ENCODE measurements at places on chromosomes 16 and 17.
A peak's percentile ranks its signal among the peaks of the same experiment; 100 is the strongest.

DNA sequence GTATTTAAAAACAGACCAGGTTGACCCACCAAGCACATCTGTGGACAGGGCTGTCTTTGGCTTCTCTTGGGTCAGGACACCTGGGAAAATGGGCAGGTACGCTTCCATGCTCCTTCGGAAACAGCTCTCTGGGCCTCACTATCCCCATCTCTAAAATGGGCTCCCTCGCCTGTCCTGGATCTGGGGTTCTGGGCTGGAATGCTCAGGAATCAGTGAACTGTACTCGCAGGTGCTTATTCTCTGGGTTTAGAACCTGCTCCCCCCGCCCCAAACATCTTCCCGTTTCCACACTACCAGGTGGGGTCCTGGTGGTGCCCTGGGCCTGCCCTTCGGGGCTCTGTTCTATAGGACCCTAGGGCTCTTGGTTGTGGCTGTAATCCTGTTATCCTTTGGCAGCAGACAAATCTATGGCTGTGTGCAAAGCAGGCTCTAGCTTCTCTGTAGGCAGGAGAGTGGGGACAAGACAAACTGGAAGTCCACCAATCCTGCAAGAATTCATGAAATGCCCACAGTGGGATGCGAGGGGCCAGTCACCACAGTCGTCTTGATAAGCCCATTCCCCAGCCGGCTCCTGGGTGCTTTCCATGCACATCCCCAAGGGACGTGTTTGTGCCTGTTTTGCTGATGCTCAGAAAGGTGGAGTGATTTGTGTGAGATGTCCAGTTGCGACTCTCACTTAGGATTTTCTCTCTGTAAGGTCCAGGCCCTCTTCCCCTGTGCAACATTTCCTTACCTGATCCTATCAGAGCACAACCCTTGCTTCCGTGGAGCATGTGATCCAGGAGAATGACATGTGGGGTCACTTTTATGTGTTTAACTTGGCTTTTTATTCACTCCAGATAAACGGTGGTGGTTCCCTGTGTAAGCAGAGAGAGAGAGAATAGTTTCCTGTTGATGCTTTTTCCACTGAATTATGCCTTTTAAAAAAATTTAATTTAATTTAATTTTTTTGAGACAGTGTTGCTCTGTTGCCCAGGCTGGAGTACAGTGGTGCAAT, 37.2 kb downstream of the HAPSTR1 start:
- DNase-seq = no peak

DNA sequence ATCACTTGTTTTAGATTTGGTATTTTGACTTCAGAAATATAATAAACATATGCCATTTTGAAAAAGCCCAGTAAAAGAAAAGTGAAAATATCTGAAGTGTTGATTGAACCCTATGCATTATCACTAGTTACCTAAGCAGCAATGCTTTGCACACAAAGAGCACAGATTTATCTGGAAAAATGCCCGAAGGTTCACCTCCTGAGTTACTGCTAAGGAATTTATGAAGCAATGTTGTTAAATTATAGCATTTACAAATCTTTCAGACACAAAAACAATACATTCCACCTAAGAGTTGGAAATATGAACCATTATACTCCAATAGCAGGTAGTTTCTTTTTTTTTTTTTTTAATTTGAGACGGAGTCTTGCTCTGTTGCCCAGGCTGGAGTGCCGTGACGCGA, 38.9 kb upstream of the GHDC start:
- no peak for DNase-seq

GRCh38 chr17:40952661-40953060, 14.1 kb downstream of the KRT39 start:
- DNase-seq = no peak

- no peak for DNase-seq
These were observed 85.2 kb downstream of the GLG1 start for GRCh38 chr16:74521691-74522090.

DNA sequence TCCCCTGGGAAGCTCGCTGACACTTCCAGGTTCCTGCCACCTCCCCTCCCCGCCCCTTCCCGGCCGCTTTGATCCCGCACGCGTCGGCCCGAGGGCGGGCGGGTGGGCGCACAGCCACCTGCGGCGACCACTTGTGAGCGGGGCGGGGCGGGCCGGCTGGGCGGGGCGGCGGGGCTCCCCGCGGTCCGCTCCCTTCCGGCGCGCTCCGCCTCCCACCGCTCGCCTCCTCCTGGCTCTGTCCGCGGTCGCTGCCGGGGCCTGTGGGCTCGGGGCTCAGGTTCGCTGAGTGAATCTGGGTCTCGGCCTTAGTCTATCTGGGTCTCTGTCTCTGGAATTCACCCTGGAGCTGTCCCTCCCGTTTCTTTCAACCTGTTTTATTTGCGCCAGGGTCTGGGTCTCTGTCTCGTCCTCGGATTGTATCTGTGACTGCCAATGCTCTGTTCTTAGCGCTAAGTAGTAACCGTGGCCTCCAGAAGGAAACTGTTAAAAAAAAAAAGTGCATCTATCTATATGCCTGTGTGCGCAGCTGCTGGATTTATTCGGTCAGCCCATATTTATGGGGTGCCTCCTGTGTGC, 2.7 kb upstream of the HES7 start:
- DNase-seq = peak; percentile 75

DNA sequence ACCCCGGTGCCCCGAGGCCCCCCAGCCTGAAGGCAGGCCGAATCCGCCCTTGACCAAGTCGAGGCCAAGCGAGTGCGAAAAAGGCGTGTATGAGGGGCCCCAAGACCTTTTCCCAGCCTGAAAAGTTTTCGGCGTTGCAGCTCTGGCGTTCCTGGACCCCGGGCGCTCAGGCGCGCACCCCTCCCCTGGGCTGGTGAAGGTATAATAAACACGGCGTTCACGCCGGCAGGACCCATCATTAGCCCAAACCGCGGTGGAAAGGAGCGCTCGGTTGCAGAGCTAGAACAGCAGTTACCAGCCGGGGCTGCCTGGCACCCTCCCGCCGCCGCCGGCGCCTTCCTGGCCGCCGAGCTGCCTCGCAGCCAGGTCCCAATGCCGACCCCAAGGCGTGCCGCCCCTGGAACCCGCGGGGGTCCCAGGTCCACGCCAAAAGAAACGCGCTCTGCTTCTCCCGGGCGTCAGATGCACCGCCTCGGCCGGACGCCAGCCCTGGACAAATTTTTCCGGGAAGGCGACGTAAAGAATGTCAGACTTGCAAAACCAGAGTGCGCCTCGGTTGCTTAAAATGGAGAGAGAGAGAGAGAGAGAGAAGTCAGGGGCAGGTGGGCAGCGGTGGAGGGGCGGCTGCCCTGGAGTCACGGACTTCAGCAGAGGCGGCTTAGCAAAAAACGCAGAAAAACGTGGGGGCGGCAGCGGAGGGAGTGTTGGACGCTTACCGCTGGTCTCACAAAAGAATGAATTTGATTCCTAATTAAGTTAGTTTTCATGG, 11.5 kb upstream of the FOXF1 start:
- DNase-seq = no peak

DNA sequence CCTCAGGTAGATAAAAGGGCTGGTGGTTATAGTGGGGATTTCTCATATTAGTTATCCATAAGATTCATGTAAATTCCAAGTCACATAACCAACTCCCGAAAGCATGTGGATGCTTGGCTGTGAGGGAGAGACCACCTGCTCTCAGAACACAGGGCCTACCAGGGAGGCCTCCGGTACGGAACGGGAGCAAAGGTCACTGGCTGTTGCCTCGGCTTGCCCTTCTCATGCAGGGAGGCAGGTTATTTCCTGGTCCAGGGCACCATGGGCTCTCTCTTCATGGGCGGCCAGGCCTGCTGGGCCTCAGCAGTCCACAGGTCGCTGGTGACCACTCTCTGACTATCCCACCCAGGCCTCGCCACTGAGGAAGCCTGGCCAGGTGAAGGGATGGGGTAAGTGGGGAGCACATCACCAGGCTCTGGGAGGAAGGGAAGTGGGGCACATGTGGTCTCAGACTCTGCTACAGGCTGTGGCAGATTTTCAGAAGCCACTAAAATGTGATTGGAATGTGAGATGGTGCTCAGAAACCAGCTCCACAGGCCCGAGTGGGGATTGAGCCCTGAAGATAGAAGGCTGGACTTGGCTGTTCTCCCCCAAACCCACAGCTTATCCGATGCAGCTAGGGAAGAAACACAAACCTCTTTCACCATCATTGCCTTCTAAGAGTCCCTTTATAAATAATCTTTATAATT, 45.4 kb downstream of the HNF1B start:
- no peak for DNase-seq

DNA sequence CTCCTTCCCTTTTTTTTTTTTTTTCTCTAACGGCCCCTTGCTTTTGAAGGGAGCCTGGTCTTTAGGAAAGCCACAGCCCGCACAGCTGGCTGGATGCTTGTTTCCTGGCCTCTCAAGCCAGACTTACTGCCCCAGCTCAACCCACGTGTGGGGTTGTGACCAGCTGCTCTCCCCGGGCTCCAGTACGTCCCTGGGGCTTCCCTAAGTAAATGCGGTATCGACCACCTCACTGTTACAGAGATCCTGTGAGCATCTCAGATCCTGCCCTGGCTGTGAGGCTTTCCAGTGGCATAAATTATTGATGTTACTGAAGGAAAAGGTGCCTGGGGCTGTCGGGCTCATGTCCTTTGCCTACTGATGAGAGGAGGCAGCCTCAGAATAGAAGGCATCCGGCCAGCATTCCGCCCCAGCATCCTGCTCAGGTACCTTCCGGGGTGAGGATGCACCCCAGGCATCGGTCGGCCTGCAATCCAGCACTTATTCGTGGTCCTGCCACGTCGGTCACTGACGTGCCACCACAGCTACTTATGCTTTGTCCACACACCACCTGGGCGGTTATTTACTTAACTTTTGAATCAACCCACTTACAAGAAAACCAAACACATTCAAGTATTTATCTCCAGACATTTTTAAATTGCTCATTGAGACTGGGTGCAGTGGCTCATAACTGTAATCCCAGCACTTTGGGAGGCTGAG, 9.6 kb downstream of the GPRC5B start:
- no peak for DNase-seq

DNA sequence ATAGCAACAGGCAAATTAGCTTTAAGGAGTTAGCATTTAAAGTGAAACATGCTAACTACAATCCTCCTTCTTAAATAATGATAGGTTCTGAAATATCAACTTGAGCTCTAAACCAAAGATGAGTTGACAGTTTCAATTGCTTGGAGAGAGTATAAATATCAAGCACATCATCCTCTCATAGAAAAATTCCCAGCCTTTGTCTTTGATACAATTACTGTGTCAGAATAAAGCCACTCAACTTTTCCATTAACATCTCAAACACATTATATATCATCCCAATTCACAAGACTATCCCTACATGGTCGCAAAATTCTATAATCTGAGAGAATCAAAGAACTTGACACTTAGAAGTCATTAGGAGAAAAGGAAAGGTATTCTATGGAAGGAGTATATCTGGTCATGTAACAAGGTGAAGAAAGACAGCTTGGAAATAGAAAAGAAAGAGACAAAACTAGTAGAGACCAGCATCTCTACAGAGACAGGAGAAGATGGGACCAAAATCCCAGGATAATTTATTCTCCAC, 189.8 kb downstream of the CEP112 start:
- DNase-seq = no peak

- no peak for DNase-seq
These were observed 3.7 kb downstream of the TMEM101 start for GRCh38 chr17:44010966-44011647.

GRCh38 chr16:77059446-77059845, 131.5 kb upstream of the MON1B start:
- no peak for DNase-seq

DNA sequence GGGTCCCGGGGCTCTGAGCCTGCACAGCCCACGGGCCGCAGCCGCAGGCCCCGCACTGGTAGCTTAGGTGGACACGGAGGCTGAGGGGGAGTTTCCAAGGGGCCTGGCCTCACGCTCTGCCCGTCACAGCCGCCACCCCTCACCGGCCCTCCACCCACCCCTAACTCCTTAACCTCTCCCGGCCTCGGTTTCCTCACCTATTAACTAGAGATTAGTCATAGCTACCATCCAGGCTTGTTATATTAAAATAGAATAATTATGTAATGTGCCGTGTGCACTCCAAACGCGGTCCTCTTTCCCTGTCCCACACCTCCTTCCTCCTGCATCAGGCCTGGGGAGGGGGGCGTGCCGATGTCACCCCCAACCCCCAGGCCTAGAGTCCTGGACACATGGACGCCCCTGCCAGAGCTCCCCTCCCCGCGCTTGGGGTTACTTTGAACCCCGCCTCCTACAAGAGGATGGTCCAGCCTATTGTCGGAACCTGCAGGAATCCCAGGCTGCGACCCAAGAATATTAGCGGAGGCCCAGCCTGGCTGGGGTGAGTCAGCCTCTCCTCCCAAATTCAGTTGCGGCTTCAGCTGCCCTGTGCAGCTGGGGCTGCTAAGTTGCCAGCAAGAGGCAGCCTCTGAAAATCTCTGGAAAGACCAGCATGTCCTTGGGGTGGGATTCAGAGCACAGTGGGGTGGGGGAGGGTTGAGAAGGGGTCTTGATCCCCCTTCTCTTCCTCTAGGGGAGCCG, 17.3 kb downstream of the SOCS3 start:
- no peak for DNase-seq

DNA sequence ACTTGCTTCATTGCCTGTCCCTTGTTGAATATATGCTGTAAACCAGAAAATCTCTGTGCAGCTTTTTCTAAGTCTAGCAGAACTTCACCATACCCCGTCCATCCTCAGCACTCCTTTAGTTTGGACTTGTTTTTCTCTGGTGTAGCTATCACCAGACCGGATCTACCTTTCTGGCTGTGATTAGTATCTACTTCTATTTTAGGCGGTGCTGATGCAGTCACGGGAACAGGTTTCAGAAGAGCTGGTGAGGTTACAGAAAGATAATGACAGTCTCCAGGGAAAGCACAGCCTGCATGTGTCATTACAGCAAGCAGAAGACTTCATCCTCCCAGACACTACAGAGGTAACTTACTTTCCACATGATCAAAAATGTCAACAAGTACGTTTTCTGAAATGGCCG, 46.4 kb downstream of the NUP88 start:
- DNase-seq = no peak

GRCh38 chr16:62216837-62217236, 180.6 kb upstream of the CDH8 start:
- no peak for DNase-seq

DNA sequence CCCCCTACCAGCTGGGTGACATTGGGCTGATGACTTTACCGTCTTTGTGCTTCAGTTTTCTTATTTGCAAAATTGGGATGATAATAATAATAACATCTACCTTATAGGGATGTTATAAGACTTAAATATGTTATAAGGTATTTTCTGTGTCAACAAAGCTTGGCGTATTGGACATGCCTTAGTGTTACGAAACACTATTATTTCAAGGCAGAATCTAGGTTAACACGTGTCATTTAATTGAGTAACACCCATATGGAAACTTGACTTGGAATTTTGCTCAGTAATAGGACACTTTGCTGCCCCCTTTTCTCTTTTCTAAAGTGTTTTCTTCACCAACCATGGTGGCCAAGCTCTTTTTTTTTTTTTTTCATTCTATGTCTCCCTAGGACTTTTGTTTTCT, 294.2 kb upstream of the SALL1 start:
- no peak for DNase-seq

GRCh38 chr17:57761887-57762286, 16.8 kb upstream of the CCDC182 start:
- DNase-seq = no peak

GRCh38 chr17:9700754-9701476, 55.6 kb downstream of the USP43 start:
- no peak for DNase-seq

- no peak for DNase-seq
These were observed 2.4 kb upstream of the VAC14 start for GRCh38 chr16:70803319-70803718.

GRCh38 chr17:10435096-10435495, 13.3 kb upstream of the MYH8 start:
- no peak for DNase-seq

GRCh38 chr16:82037666-82038065, 2.6 kb downstream of the HSD17B2 start:
- no peak for DNase-seq

Data from LoVo (cell line).